Left ventricle myocardium superior (tissue), 1 donor: ENCODE measurements at places on chromosomes 1 and 21.
A peak's percentile ranks its signal among the peaks of the same experiment; 100 is the strongest.

DNA sequence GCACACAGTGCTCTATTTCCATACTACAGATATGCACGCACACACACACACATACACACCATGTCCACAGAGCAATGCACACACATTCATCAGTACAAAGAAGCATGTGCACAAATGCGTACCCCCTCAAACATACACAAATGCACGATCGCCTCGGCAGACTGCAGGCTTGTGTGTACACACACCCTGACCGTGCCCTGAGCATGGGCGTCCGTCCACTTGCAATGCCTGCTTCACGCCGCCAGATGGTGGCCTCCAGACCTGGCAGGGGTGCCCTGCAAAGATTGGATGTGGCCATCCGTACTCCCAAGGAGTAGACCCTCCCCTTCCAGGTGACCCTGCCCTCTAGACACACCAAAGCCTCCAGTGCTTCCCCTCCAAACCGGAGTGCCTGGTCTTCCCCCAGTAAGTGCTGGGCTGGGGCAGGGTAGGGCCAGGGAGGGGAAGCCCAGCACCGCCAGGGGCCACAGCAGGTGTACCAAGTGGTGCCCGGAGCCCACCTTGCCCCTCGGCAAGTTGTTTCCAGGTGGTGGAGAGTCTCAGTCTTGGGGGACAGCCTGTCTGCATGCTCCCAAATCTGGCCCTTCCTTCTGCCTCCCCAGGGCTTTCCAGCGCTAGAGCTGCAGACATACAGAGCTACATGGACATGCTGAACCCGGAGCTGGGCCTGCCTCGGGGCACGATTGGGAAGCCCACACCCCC is 20.6 kb downstream of the ESPN start:
- peak; percentile 54 for DNase-seq

DNA sequence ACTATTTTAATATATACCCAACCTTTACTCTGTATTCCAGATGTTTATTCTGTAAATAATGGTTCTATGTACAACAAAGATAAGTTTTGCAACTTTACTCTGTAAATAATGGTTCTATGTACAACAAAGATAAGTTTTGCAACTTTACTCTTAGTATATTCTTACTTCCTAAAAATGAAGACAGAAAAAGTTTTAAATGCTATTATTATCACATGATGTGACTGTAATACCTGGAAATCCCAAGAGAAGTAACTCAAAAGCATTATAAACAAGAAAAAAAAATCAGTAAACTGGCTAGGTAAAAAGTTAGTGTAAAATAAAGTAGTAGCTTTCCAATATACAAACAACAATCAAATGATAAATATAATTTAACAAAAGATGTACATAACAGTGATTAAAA is 18.5 kb upstream of the EXO1 start:
- no peak for DNase-seq

GRCh38 chr1:90993245-90993644 is 28.6 kb downstream of the ZNF644 start:
- no peak for DNase-seq

- DNase-seq, result no peak
Observed at GRCh38 chr1:93817819-93818569, 61.0 kb downstream of the DNTTIP2 start.

DNA sequence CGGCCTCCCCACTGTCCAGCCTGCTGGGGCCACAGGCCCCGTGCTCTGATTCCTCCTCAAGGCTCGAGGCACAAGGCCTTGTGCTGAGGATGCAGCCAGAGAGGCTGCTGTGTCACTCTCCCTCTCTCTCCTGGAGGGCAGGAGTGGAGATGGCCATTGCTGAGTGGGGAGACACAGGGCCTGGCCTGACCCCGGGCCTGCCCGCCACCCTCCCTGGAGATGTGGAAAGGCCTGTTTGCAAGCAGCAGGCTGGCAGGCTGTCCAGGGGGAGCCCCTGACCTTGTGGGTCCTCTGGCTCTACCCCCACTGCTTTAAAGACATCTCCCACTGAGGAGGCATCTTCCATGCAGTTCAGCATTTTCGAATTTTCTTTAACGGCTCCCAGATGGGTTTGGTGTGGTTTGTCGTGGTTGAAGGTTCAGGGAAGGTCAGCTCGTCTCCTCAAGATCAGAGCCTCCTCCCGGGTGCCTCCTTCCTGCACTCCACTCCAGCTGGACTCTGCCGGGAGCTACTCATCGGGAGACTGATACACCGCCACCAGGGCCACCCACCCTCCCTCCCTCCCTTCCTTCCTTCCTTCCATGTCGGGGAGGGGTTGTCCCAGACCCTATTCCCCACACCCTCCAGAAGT is 69.1 kb downstream of the SPSB1 start:
- no peak for DNase-seq

- no peak for DNase-seq
Observed at GRCh38 chr1:170284512-170284911, 138.8 kb downstream of the NTMT2 start.

- no peak for DNase-seq
Observed at GRCh38 chr1:168362991-168363390, 82.3 kb downstream of the TBX19 start.

GRCh38 chr1:247291833-247292561 is 36.1 kb downstream of the VN1R5 start:
- DNase-seq, result no peak

GRCh38 chr1:30695439-30695841 is 27.9 kb downstream of the MATN1 start:
- DNase-seq, result no peak

DNA sequence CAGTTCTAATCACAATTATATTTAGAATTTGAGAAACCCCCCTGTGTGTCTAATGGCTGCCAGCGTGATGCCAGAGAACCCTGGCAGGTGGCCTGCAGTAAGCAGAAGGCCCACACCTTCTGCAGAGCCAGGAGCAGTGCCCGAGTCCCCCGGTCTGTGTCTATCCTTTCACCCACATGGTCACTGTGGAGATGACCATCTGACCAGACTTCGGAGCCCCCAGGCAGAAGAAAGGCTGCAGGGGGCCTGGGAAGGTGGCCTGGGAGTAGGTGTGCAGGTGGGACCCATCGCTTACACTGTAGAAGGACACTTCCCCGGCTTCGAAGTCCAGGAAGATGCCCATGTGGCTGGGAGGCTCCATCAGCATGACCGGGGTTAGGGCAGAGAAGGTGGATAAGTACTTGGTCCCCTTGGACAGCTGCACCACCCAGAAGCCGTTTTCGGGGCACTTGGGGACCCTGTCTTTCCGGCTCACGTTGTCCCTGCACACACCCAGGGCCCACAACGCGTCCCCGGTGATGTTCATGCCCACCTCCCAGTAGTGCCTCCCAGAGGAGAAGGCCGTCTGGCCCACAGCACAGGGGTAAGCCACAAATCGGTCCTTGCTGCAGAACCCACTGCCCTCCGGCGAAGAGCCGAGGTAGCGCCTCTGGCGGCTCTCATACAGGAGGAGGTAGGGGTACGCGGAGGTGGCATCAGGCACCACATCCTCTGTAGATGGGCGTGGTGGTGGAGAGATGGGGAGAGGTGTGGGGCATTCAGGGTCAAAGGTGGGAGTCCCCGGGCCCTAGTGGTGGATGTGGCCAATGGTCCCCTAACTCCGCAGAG is 1.6 kb upstream of the TRIM11 start:
- DNase-seq, result peak; percentile 31

- DNase-seq, result no peak
Observed at GRCh38 chr1:111559736-111560279, 56.4 kb upstream of the ADORA3 start.

GRCh38 chr1:76250271-76250670 is 175.7 kb downstream of the ST6GALNAC3 start:
- DNase-seq, result no peak

GRCh38 chr1:62905872-62906271 is 121.9 kb downstream of the ATG4C start:
- no peak for DNase-seq
